ENCODE measurements at places on chromosomes 12 and 14.

- peak; percentile 96 for DNase-seq
Measured at GRCh38 chr12:55619354-55620138, 17.1 kb upstream of the OR10P1 start.

DNA sequence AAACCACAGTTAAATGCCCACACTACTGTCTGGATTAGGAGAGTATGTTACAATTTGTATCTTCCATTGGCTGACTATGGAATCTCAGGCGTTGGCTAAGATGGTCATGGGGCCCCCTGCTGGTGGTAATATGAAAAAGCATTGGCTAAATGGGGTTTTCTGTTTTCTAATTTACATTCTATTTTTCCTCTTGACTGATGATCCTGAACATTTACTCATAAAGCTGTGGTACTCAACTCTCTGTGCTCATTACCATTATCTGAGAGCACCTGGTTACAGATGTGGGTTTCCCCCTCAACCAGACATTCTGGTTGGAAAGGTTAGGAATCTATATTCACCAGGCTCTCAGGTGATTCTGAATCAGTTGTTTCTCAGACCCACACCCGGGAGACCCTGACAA, 64.8 kb downstream of the WSCD2 start:
- DNase-seq = no peak

GRCh38 chr14:25472700-25473099, 422.8 kb upstream of the STXBP6 start:
- DNase-seq = no peak

DNA sequence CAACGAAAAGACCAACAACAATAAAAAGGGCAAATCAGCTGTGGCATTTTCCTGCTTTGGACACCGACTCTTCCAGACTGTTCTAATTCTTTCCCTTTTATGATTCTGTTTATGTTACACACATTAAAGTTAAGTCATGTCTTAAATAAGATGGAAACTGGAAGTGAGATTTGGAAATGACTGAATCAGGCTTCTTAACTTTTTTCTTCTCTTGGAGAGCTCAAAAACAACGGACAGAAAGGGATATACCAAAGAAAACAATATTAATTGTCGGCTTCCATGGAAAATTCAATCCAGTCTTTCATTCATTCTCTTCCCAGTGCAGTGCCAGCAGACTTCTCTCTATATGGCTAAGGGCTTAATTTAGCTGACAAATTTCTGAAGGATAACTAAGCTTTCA, 214.9 kb upstream of the DDHD1 start:
- no peak for DNase-seq

DNA sequence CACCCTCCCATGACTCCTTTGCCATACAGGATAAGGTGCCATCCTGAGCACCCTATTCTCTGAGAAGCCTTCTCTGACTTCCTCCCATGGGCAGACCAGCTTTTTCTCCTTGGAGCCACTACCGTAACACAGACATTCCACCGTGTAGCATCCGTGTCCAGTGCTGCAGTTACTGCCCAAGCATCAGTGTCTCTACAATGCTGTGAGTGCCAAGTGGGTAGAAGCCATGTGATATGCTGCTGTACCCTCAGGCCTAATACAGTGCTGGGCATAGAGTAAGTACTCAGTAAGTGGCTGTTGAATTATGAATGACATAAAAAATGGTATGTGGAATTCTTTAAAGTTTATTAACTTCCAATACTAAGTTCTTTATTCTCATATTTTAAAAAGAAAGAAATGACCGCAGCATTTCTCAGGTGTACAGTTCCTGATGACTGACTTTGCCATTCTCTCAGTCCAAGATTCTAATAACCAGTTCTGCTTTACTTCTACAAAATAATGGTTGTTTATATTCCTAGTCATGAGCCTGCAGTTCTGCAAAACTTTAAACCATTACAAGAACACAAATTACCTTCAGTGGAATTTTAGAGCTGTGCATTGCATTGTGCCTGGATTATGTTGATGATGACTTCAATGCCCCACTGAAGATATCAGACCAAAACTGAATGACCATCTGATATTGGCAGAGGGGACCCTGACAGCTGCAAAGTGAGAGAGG, 118.7 kb downstream of the RPAP3 start:
- no peak for DNase-seq

DNA sequence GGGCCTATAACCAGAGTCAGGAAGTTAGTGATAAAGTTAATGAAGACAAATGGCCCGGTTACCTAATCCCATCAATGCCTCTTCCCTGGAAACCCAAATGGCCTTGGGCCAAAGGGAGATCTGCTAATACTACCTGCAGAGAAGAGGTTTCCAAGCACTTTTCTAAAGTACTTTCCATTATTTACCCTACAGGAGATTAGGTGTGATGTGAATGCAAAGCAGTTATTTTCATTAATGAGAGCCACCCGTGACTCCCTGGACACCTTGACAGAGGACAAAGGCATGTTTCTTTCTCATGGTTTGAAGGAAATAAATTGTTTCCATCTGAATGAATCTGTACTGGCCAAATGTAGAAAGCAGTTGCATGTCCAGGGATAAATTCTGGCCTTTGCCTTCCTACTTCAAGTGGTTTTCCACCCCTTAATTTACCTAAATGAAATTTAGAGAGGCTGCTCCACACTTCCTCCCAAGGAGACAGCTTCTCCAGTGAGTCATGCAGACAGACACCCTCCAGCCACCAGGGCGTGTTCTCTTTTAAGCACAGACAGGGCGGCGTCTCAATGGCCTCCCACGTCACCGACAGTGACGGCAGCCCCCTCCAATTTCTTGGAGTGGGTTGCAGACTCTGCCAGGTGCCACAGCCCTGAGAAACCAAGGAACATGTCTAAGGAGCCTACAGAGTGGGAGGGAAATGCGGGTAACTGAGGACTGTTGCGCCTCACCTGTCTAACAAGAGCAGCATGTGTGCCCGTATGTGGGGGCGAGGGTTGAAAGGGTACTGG, 43.9 kb upstream of the GNPNAT1 start:
- DNase-seq = no peak

DNA sequence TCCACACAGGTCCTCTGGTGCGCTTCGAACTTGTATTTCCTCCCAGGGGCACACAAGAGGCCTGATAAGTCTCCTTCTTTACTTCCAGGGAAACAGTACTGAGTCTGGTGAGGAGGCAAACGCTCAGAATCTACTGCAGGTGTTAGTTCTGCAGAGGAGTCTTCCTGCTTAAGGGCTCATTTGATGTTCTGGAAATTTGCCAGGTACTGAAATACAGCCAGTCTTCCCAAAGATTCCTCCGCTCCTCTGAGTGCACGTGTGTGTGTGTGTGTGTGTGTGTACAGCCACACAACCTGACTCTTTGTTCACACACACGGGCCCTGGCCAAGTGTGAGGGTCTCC, 92.0 kb downstream of the FBXL14 start:
- DNase-seq = peak; percentile 35

- DNase-seq = no peak
Measured at GRCh38 chr14:25800841-25801240, 750.9 kb upstream of the STXBP6 start.

- no peak for DNase-seq
Measured at GRCh38 chr14:50533806-50534205, 1.4 kb upstream of the MAP4K5 start.

- no peak for DNase-seq
Measured at GRCh38 chr12:93950311-93950710, 198.1 kb upstream of the PLXNC1 start.

- peak; percentile 48 for DNase-seq
Measured at GRCh38 chr12:3362737-3363136, 128.3 kb upstream of the PRMT8 start.

DNA sequence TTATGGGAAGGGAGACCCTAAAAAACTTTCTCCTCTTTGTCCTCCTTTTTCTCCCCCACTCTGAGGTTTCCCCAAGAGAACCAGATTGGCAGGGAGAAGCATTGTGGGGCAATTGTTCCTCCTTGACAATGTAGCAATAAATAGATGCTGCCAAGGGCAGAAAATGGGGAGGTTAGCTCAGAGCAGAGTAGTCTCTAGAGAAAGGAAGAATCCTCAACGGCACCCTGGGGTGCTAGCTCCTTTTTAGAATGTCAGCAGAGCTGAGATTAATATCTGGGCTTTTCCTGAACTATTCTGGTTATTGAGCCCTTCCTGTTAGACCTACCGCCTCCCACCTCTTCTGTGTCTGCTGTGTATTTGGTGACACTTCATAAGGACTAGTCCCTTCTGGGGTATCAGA, 4.6 kb upstream of the RPS26 start:
- no peak for DNase-seq

All from left kidney (tissue), 8 donors.